ENCODE measurements at places on chromosomes 16 and 17.

GRCh38 chr16:79369796-79370195, 230.7 kb downstream of the MAF start:
- no peak for DNase-seq

DNA sequence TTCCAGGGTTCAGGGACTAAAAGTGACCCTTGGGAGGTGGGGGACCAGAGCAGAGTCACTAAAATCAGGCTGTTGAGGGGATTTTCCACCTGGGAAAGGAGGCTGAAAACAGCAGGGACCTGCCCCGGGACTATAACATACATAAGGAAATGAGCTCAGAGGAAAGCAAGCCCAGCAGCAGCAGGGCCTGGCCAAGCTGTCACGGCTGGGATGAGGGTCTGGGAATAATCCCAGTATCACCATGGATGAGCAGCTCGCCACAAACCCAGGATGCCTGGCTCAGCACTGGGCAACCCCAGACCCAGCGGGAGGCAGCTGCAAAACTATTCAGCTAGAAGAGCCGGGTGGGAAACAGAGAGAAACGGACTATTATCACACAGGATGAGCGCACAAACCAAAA, 72.4 kb downstream of the RPH3AL start:
- DNase-seq = no peak

DNA sequence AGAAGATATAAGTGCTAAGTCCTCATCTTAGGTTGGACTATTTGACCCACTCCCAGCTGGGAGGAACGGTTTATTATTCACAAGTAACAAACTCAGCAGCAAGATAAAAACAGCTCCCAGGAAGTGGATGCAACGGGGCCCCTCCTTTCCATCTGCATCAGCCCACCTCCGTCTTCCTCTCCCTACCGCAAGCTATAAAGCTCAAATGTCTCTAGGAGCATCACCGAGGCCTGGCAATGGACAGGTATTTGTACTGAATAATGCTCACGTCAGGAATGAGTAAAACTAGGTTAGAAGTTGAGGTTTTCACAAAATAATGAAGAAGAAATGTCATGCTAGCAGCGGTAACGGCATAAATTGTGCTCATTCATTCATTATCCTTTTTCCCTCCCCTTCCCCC, 408.7 kb upstream of the PSMD7 start:
- no peak for DNase-seq

GRCh38 chr16:60206516-60206915, 1472.4 kb upstream of the GOT2 start:
- no peak for DNase-seq

DNA sequence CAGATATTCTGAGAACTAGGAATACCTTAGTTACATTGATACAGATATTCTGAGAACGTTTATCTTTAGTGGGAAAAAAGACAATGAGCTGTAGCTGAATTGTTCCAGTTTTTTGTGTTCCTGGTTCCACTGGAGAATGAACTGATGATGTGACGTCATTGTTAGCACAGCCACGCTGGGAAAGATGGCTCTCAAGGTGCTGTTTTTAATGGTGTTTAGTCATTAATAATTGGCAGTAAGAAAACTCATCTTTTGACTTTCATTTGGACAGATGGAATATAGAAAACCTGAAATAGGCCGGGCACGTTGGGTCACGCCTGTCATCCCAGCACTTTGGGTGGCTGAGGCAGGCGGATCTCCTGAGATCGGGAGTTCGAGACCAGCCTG, 10.4 kb downstream of the FOXK2 start:
- DNase-seq = no peak

GRCh38 chr16:77677129-77677528, 45.2 kb upstream of the NUDT7 start:
- no peak for DNase-seq

DNA sequence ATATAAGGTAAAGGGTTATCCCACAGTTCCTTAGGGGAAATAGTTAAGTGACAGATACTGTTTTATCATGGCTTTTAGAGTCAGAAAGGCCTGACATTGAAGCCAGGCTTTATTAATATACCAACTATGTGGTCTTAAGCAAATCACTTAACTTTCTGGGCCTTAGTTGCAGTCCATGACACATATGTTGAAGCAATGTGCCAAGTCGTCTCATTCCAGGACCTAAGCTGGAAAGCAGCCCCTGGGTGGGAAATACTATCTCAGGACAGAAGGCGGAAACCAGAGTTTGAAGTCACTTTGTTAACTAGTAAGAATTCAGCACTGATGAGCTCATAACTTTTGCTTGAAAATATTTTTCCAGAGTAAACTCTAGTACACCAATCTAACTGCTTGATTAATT, 80.0 kb downstream of the USP32 start:
- no peak for DNase-seq

- DNase-seq = no peak
Observed at GRCh38 chr16:82034981-82035612, at the start of gene HSD17B2. Gene HSD17B2 (plus strand): TSS chr16:82035253. CDS start chr16:82035425, 172 bp downstream.

GRCh38 chr17:64554028-64554637, 47.4 kb downstream of the CEP95 start:
- DNase-seq = no peak

DNA sequence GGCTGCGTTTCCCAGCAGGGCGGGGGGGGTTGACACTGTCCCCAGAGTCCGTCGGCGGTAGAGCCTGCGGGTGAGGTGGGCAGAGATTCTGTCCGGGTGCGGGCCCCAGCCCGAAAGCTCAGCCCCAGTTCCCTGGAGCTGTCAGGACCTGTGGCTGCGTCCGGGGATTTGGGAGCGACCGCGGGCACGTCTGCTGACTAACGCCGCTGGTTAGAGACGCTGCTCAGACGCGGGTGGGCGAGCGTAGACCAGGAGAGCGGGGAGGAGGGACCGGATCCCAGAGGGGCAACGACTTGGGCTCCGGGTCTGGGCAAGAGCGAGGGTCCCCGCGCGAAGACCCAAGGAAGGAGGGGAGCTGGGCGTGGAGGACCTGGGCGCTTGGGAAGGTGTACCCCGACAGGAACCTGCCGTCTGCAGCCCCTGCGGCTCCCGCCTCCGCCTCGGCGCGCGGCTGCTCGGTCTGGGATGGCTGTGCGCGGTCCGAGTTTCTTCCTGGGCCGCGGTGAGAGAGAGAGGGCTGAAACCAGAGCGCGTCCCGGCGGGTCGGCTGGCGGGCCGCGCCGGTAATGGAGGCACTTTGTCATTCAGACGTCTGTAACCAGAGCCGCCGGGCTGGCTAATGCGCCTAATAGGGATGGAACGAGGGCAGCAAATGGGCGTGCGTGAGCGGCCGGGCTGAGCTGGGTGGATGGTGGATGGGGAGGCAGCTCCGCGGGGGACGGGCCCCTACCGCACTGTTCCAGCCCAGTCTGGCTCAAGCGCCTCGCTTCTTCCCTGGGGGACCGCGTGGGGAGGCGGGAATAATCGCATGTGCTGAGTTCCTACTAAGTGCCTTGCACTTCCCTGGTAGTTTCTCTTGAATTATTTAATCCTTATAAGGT, 2.3 kb downstream of the NGFR start:
- DNase-seq = peak; percentile 33

DNA sequence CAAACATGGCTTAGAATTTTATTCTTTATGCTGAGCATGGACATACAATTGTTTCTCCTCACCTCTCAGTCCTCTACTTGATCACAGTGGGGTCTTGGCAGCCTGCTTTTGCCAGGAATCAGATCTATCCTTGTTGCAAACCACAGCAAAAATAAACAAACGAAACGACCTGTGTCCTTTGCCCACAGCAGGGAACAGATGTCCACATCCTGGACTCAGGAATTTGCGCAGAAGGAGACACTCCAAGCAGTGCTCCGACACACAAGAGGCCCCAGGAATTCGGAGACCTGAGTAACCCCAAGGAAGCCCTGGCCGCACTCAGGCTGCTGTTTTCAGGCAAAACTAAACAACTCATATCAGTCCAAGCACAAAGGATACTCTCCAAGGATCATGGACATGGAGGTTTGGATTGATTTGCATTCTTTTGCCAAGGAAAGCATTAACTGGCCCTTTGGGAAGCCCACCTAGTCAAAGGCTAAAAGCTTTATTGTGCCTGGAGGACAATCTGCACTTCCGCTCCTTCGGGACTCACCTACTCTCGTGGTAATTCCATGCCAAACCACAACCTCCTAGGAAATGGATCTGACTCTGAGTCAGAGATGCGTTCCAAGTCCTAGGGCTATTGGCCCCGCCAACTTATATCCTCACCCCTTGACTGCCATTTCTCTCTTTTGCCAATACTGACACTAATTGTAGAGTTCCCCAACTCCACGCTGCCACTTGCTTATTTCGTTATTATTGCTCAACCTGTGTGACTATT, 271.1 kb upstream of the CDH11 start:
- no peak for DNase-seq

GRCh38 chr16:82881516-82881915, 254.7 kb downstream of the CDH13 start:
- DNase-seq = no peak

DNA sequence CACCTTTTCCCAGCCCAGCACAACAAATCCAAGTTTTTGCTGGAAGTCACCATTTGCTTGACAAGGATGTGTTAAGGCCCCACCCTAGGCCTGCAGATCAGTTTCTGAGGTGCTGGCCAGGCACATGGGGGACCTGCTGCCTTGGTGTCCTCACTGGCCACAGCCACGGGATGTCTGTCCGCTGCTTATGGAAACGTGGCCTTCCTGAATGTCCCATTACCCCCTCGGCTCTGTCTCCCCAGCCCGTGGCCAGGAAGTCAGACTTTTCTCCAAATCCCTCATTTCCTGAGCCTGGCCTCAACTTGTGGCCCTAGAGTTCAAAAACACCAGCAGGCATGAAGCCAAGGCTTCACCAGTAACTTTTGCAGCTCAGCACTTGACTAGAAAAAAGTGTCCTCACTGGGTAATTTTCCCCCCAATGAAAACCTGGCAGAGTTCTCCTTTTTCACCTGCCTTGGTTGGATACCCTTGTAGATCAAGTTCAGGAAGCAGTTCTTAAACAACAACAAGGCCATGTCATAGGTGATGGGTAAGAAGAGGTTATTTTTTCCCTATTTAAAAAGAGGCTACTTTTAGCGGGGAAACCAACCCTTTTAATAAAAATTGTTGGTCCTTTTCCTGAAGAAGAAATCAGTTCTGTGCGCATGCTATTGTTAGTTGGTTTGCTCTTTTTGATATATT, 80.8 kb downstream of the SOCS1 start:
- no peak for DNase-seq

DNA sequence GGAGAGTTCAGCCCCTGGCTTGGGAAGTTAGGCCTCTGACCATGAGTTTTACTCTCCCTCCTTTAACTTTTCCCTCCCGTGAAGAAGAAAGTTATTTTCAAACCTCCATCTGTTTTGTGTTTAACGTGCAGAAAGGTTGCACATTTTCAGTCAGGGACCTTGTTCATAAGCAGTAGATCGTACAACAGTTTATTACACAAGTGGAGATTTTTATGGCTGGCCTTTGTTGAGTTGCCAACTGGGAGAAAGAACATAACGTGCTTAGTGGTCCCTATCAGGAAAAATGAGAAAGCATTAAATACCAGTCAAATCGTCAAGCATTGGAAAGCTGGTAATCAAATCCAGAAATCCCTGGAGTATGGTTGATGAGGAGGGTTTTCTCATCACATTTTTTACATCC, 117.9 kb upstream of the MYOCD start:
- no peak for DNase-seq

DNA sequence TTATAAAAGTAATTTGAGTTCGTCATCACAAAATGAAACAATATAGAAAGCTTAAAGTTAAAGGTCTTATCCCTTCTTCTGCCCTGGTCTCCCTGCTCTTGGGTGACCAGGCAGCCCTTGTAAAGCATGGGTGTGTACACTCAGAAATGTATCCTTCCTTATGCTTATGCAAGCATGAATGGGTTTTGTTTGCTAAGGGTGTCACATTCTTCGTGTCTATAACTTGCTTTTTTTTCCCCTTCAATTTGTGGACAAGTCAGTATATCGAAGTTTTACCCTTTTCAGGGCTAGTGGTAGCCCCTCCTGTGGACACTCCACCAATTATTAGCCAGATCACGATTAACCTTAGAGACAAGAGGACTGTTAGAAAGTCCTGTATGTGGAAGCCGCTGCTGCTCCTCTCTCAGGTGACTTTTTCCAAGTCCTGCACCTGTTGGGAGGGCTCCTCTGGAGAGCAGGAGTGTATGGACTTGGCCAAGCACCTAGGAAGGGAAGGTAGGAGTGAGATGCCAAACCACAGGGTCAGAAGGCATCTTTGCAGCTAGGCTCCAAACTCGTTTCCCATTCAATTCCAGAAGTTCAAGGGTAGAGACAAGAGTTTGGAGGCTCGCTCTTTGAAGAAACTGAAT, 50.9 kb downstream of the LDHD start:
- DNase-seq = no peak

DNA sequence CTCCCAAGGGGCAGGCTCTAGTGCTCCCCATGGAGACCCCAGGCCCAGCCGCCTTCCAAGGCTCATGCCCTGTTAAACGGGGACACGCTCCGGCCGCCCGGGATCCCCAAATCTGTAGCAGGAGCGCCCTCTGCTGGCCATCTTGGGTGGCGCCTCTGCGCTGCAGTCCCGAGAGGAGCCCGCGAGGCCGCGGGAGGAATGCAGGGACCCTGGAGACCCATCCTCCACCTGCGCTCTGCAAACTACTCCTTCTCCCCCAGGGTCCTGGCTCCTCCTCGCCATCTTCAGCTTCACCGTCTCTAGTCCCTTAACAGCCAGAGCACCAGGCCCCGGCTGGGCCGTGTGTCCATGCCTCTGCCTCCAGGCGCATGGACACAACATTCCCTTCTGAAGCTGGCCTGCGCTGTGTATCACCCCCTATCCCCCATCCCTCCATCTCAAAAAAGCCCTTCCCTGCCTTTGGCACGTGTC, 23.6 kb upstream of the KRT17 start:
- DNase-seq = peak; percentile 90

DNA sequence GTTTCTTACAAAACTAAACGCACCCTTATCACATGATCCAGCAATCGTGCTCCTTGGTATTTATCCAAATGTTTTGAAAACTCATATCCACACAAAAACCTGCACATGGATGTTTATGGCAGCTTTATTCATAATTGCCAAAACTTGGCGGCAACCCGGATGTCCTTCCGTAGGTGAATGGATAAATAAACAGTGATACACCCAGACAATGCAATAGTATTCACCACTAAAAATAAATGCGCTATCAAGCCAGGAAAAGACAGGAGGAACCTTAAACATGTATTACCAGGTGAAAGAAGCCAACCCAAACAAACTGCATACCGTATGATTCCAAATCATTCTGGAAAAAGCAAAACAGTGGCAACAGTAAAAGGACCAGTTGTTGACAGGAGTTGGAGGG, 10.0 kb downstream of the SPATA32 start:
- no peak for DNase-seq

GRCh38 chr16:65948361-65948760, 418.1 kb upstream of the CDH5 start:
- DNase-seq = no peak

DNA sequence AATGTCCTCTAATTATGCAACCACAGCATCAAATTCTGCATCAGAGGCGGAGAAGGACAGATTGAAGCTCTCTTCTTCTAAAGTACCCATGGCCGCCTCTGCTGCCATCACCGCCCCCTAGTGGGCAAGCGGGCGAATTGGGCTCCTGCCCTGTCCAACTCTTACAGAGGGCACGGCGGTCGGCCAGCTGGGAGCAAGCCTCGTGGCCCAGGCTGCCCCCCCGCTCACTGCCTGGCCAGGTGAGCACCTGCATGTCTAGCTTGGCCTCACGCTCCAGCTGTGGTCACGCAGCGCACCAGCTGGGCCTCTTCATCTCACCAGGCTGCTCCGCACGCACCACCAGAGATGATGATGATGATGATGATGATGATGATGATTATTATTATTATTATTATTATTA, 146.1 kb upstream of the TOM1L1 start:
- no peak for DNase-seq
